IPS DF 6.9 (cell line): ENCODE measurements at places on chromosomes 7 and 10.

DNA sequence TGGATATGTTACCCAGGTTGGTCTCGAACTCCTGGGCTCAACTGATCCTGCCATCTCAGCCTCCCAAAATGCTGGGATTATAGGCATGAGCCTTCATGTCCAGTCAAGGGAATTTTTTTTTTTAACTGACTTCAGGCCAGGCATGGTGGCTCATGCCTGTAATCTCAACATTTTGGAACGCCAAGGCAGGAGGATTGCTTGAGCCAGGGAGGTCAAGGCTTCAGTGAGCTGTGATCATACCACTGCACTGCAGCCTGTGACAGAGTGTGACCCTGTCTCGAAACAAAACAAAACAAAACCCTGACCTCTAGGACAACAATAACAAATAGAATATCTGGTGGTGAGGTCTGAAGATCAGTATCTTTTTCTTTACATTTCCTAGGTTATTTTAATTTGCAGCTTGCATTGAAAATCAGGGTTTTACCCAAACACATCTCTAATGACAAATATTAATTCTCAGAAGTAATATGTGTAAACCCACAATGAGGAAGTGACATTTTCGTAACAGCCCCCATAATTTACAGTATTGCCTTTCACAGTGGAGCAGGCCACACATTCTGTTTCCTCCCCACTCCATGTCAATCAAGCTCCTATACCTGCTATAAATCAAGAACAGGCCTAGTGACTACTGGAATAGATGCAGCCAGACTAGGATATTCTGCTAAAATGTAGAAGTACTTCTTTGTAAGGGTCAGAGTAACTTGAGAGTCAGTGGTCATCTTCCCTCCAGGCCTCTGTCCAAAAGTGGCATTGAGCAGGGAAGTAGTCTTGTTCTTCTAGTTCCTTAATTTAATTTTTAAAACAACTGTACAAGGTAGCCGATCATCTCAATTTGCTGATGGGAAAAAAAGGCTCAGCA lies 43.3 kb upstream of the ECHDC3 start:
- no peak for DNase-seq

DNA sequence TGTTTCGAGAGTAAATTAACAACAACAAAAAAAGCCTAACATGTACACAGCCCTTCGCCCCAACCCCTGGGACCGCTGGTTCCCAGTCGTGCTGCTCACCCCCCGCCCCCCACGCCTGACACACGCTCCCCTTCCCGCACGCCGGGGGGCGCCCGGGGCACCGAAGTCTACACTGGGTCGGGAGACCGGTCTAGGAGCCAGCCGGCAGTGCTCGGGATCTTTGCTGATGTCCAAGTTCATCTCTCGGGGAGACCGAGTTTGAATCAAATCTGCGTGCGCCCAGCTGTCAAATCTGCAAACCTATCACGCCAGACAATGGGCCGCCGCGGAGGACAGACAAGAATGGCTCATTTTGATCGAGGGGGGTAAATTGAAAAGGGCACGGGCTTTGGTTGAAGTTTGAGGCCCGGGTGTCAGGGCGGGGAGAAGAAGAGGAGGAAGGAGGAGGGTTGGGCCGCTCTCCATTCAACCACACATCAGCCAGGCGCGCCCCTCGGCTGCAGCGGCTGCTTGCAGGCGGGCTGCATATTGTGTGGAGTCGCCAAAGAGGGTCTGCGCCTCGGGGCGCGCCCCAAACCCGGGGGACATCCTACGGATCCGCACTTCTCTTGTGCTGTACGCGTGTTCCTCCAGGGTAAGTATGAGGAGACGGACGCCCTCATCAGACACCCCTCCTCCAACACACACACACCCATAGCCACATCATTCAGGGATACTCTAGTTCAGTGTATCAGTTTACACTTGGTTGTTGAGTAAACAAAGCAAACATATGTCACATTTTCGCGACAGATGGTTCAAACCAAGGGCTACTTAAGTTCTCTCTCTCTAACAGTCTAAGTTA lies 1.3 kb upstream of the GFRA1 start:
- no peak for DNase-seq

GRCh38 chr10:48847691-48848090 lies 91.9 kb downstream of the LRRC18 start:
- DNase-seq, result no peak

DNA sequence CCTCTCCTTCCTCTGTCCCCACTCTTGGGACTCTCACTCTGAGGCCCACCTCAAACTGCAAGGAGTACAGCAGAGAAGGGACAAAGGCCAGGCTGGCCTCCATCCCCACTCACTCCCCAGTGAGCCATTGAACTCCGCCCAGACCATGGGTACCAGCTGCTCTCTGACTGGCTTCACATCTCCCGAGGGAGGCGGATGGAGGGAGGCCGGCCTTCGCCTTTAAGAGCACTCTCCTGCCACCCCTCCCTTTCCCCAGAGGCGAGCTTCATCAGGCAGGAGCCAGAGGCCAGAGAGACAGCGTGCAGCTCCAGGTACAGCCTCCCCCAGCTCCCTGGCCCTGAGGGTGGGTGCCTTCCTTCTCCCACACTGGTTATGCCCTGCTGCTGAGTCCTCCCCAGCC lies 1.8 kb upstream of the LDB3 start:
- no peak for DNase-seq

DNA sequence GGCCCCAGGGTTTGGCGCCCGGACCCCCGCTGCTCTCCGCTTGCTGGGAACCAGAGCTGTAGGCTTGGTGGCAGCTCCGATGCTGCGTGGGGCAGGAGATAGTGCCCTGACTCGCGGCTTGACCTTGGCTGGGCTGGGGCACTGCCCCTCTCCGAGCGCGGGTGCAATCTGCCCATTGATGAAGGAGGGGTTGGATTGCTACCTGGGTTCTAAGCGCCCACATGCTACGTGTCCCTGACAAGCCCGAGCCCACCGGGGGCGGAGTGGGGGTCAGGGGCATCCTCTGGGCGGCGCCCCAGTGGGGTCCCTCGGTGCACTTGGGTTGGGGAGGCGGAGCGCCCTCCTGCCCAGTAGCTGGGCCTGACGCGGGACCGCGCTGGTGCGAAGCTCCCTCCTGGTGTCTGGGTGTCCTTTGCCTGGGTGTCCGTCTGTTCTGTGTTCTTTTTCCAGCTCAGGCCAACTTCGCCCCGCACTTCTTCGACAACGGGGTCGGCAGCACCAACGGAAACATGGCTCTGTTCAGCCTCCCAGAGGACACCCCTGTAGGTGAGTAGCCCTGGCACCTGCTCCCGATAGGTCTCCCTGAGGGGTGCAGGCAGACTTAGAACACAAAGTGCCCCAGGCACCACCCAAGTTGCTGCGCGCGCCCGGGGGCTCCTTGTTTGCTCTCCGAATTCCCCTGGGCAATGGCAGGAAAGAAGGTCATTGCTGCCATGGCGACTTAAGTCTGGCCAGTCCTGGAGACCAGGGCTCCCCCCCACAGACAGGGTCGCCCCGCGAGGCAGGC lies 900 bp downstream of the CDHR1 start:
- no peak for DNase-seq

GRCh38 chr7:151506901-151507382 lies 12.8 kb downstream of the RHEB start:
- DNase-seq, result no peak

- DNase-seq, result no peak
Observed at GRCh38 chr10:4176500-4177281, 391.7 kb upstream of the KLF6 start.

GRCh38 chr7:88102675-88103074 lies 117.2 kb downstream of the SRI start:
- DNase-seq, result no peak

- no peak for DNase-seq
Observed at GRCh38 chr7:2080060-2080387, 152.7 kb downstream of the MAD1L1 start.

DNA sequence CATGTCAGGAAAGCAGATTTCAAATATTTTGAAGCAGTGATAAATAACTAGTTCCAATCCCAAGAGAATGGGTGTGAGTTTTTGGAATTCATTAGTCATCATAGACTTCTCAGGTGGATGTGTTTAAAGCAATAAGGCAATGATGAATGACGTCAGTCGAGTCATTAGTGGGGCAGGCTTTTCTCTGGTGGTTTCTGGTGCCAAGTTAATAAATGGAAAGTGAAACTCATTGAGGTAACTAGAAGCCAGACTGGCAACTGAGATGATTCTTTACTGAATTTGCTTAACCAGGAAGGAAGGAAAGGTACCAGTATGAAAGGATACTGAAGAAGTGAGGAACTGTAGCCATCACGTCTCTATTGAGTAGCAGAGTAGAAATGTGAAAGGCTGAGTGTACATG lies 311.0 kb downstream of the GPAM start:
- no peak for DNase-seq

DNA sequence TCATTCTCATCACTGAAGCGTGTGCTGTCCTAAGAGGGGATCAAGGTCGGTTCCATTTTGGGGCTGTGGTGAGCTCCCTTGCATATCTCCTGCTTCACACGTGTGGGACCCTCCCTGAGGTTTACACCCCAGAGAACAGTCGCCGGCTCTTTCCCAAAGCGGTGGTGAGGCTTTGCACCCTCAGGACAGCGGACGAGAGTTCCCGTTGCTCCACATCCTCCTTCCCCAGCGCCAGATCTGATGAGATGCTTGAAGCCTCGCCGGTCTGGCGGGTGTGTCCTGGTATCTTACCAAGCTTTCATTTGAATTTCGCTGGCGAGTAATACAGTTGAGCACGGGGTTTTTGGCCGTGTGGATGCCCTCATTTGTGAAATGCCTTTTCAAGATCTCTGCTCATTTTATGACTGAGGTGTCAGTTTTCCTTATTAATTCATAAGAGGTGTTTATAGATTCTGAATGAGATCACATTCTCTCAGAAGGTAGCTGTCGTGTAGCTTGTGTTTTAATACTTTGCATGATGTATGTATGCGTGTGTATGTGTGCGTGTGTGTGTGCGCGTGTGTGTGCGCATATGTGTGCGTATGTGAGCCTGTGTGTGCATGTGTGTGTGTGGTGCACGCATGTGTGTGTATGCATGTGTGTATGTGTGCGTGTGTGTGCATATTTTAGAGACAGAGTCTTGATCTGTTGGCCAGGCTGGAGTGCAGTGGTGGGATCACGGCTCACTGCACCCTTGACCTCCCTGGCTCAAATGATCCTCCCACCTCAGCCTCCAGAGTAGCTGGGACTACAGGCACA lies 30.7 kb downstream of the ELFN1 start:
- DNase-seq, result no peak

DNA sequence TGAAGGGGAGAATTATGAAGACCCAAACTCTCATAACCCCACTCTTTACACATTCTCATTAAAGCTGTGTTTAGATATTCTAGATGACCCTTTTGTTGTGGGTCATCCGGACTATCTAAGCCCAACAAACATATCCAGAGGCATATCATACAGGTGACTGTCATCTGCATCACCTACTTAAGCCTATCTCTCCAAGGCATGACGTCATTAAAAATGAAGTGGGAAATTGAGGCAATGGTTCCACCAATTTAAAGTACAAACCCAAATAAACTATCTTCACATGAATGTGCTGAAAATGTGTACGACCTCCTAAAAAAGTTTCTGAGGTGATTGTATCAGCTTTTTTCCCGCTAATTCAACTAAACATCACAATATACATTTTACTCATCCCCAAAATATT lies 4.5 kb upstream of the RALA start:
- DNase-seq, result no peak

DNA sequence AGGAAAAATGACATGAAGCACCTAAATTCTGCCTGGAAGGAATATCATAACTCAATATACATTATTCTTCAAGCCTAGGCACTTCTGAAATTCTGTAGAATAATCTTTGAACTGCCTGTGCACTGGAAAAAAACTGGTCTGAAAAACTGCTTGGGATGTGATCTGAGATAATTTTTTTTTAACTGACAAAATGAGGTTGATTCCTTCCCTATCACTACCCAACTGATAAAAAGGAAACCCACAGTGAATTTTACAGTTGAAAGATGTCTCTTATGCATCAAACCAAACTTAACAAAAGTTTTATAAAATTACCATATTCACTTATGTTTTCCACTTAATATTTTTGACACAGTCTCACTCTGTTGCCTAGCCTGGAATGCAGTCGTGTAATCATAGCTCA lies 67.2 kb upstream of the FAM133B start:
- DNase-seq, result no peak

GRCh38 chr7:42511027-42511426 lies 274.0 kb upstream of the GLI3 start:
- no peak for DNase-seq

- DNase-seq, result no peak
Observed at GRCh38 chr10:75736889-75737579, 305.6 kb downstream of the LRMDA start.

DNA sequence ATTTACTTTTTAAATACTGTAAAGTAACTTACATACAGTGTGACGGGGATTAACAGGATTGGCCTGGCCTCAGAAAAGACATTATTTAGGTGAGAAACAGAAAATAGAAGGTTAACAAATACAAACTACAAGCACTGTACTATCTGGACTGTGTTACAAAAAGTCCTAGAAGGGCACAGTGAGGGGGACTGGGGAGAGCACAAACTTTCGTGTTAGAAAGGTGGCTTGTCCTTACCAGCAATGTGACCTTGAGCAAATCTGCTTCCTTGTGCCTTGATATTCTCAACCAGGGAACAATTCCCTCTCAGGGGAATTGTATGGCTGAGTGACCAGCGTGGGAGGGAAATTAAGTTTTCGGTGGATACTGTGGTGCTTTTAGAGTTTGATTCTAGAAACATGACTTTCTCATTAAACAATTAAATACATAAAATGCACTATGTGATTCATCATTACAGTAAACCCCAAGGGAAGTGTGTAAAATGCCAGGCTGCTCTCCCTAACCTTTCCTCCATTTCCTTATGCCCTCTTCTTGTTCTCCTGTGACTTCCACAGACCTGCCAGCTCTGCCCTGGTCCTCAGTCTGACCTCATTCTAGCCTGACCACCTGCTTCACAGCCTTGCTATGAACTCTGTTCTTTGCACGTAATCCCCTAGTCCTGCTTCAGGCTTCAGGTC lies 57.7 kb downstream of the OSBPL3 start:
- DNase-seq, result no peak

DNA sequence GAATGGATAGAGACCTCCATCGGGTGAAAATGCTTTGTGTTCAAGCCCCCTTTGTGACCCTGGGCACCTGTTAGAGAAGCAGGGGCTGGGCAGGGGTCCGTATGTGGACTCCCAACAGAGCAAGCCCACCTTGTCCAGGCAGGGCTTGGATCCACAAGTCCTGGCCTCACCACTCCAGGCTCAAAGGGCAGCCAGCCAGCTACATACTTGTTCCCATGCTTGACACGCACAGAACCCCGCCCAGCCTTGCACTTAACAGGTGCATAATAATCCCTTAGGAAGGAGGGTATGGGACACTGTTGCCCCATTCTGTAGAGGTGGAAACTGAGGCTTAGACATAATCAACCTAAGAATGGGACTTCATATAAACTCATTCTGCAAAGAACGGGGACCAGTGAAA lies 160.6 kb downstream of the PRKAG2 start:
- DNase-seq, result no peak

GRCh38 chr10:109978481-109978880 lies 29.3 kb upstream of the ADD3 start:
- DNase-seq, result peak; percentile 57

GRCh38 chr7:131431289-131431688 lies 103.6 kb downstream of the MKLN1 start:
- DNase-seq, result no peak

- no peak for DNase-seq
Observed at GRCh38 chr7:96674565-96674964, 35.1 kb downstream of the SEM1 start.
